Neural progenitor cell (in vitro differentiated cells): ENCODE measurements at places on chromosomes 16 and 17. TPM values are rescaled to one million over a fixed set of nuclear protein-coding genes. Genes with fewer than 3 reads are reported as not detected.

HIGD1B gene
- not detected in 2 replicates for total RNA-seq

KRTAP4-8 gene
- total RNA-seq: not detected in 2 replicates

SEPTIN1 gene
- 1.1 TPM in 1 of 2 replicates, not detected in the other for total RNA-seq

TOX3 gene
- total RNA-seq: 44.2 and 48.1 TPM in 2 replicates

OR4D1 gene
- total RNA-seq: 0.13 and 0.37 TPM in 2 replicates

CDR2 gene
- total RNA-seq: 20.4 and 28.0 TPM in 2 replicates

CDR2L gene
- total RNA-seq: 4.0 and 15.8 TPM in 2 replicates

KRT36 gene
- total RNA-seq: not detected in 2 replicates

NETO2 gene
- 32.0 and 37.4 TPM in 2 replicates for total RNA-seq

HAS3 gene
- total RNA-seq: 2.5 and 3.3 TPM in 2 replicates

KRT33B gene
- total RNA-seq: not detected in 2 replicates

OTOP3 gene
- not detected in 2 replicates for total RNA-seq

KCNJ12 gene
- total RNA-seq: 0.56 and 1.8 TPM in 2 replicates

FLCN gene
- 16.3 and 30.1 TPM in 2 replicates for total RNA-seq

ABCA9 gene
- total RNA-seq: 0.03 and 0.13 TPM in 2 replicates

RNF227 gene
- total RNA-seq: 4.0 and 4.8 TPM in 2 replicates

MTSS2 gene
- 6.2 and 22.1 TPM in 2 replicates for total RNA-seq

PPP1R27 gene
- total RNA-seq: 0.12 TPM in 1 of 2 replicates, not detected in the other

PRR15L gene
- not detected in 2 replicates for total RNA-seq

C16orf86 gene
- 0.24 and 6.0 TPM in 2 replicates for total RNA-seq

MT1G gene
- 2.6 TPM in 1 of 2 replicates, not detected in the other for total RNA-seq

C1QTNF1 gene
- 1.4 and 2.6 TPM in 2 replicates for total RNA-seq

NPIPA2 gene
- total RNA-seq: 2.5 and 2.7 TPM in 2 replicates

CIAPIN1 gene
- 89.2 and 95.9 TPM in 2 replicates for total RNA-seq

ACSM2B gene
- not detected in 2 replicates for total RNA-seq

KRTAP3-2 gene
- not detected in 2 replicates for total RNA-seq

RASD1 gene
- total RNA-seq: 0.88 and 2.8 TPM in 2 replicates

HOXB8 gene
- not detected in 2 replicates for total RNA-seq

COG7 gene
- 19.1 and 21.6 TPM in 2 replicates for total RNA-seq

TRIM37 gene
- total RNA-seq: 68.4 and 86.4 TPM in 2 replicates

SLC5A11 gene
- total RNA-seq: 0.09 TPM in 1 of 2 replicates, not detected in the other

IL21R gene
- total RNA-seq: 0.53 TPM in 1 of 2 replicates, not detected in the other

TBC1D16 gene
- 21.2 and 34.8 TPM in 2 replicates for total RNA-seq

CSF3 gene
- not detected in 2 replicates for total RNA-seq

GP1BA gene
- total RNA-seq: not detected in 2 replicates

RAMP2 gene
- 0.51 and 5.8 TPM in 2 replicates for total RNA-seq

YBX2 gene
- 2.7 and 9.1 TPM in 2 replicates for total RNA-seq

TM4SF5 gene
- total RNA-seq: not detected in 2 replicates
